ENCODE measurements at places on chromosomes 12 and 14.
A peak's percentile ranks its signal among the peaks of the same experiment; 100 is the strongest.

DNA sequence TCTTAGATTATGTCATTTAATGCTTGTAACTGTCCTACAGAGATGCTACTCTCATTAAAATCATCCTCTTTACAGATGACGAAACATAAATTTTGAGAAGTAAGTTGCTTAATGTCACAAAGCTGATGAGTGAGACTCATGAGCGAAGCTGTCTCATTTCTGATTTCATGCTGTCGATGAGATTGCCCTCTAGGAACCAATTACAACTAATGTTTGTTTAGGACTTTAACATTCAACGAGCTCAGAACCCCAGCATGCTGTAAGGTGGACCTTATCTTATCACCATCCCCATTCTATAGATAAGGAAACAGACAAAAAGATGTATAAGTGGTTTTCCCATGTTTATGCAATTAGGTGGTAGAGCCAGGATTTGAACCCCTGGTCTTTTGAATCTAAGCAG, 23.1 kb downstream of the BHLHE41 start:
- DNase-seq = no peak

GRCh38 chr12:107317751-107318555, 224.6 kb upstream of the CRY1 start:
- no peak for DNase-seq

GRCh38 chr12:2654741-2655140, 140.0 kb upstream of the FKBP4 start:
- no peak for DNase-seq

GRCh38 chr14:59827401-59827800, 43.2 kb downstream of the RTN1 start:
- no peak for DNase-seq

- DNase-seq = no peak
Observed at GRCh38 chr12:46808955-46809697, 16.7 kb downstream of the SLC38A4 start.

- no peak for DNase-seq
Observed at GRCh38 chr12:102643879-102644575, 163.7 kb upstream of the IGF1 start.

- DNase-seq = no peak
Observed at GRCh38 chr12:103431387-103431786, 64.4 kb downstream of the C12orf42 start.

- DNase-seq = no peak
Observed at GRCh38 chr14:29637411-29637810, 290.2 kb downstream of the PRKD1 start.

GRCh38 chr12:91893476-91893875, 252.2 kb downstream of the BTG1 start:
- DNase-seq = no peak

DNA sequence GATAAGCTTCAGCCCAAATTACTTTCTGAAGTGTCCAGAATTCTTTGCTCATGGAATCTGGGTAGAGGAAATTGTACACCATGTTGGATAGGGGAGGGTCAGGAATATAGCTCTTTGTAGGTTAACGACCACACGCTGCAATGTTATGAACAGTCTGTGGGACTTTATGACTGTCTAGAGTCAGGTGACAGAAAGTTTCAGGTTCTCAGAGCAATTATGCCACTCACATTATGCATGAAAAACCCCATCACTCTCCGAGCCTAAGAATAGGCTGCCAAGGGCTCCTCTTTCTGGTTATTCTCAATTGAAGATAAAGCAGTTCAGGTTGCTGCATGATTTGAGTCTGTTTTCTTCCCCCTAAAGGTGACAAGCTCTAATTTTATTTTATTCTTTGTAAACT, 430.9 kb downstream of the ATP23 start:
- no peak for DNase-seq

DNA sequence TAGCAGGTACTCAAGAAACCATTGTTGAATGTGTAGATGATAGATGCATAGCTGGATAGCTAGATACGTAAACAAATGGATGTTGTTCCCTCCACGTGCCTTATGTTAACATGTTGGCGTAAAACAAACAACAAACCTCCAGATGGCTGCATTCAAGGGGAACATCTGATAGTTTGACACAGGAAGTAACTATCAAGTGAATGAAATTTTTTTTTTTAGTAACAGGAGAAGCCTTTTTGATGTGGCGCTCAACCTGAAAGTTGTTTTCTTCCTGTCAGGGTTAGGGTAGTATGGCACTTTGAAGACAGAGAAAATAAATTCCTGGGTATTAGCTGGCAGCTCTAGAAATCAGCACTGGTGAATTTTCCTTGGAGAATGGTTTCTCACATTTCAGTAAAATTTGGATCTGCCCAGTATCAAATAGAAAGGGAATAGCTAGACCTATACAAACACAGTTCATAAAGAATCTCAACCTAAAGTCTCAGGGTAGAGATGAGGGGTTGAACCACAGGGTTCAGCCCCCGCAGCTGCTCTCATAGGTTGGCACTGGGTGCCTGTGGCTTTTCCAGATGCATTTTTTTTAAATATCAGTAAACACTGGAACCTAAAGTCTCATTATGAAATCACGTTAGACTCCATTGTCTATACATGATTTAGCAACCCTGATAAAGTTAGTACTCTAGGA, 18.8 kb upstream of the RAP1B start:
- DNase-seq = no peak

- no peak for DNase-seq
Observed at GRCh38 chr12:6345319-6346091, 3.6 kb upstream of the TNFRSF1A start.

GRCh38 chr12:108430245-108430644, 84.8 kb upstream of the FICD start:
- no peak for DNase-seq

- no peak for DNase-seq
Observed at GRCh38 chr14:94394581-94395207, 6.3 kb upstream of the SERPINA1 start.

DNA sequence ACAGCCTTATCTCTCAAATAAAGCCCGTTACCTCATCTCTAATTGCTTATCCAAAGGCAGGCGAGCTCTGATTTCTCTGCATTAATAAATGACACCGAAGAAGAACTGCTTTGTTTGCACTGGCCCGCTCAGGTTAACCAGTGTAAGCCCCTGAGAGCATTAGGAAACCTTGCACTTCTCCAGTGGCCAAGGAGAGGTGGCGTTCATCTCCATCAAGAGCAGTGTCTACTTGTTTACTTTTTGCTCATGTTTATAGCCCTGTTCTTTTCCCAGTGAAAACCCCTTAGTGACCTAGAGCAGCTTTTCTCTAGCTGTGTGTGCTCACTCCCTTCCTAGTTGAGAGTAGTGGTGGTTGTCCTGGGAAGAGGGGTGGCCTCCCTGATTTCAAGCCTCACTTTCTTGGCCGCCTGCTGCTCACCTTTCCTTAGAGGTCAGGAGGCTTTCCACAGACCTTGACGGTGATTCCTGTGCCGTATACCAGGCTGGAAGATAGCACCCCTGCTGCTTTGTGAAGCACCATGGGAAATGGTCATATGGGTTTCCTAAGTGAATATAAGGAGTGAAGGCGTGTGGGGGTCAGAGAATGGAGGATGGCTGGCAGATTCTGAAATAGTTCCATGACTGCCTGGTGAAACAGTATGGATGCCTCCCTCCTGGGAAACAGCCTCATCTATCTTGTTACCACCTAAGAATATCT, 16.6 kb downstream of the FBXW8 start:
- no peak for DNase-seq

- peak; percentile 81 for DNase-seq
Observed at GRCh38 chr14:99270458-99271220, 1.4 kb downstream of the BCL11B start.

- no peak for DNase-seq
Observed at GRCh38 chr12:121531356-121531750, 49.5 kb downstream of the KDM2B start.

- DNase-seq = peak; percentile 28
Observed at GRCh38 chr14:90641615-90642243, 174.5 kb downstream of the TTC7B start.

- DNase-seq = no peak
Observed at GRCh38 chr12:45532113-45532512, 197.4 kb upstream of the ARID2 start.

DNA sequence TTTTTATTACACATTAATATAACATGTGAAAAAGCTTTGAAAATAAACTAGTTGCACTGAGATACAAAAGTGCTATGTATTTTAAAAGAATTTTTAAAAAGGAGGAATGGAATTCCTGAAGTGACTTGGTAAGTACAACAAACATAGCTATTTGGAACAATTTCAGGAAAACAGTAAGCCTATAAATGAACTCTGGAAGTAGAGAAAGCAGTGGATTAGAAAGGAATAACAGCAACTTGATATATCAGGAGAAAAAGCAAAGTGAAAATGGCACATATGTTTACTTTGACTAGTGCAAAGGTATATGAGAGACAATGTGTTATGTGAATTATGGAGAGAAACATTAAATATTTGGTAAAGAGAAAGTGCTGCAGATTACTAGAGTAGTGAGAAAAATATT, 811.7 kb downstream of the C12orf50 start:
- DNase-seq = no peak

DNA sequence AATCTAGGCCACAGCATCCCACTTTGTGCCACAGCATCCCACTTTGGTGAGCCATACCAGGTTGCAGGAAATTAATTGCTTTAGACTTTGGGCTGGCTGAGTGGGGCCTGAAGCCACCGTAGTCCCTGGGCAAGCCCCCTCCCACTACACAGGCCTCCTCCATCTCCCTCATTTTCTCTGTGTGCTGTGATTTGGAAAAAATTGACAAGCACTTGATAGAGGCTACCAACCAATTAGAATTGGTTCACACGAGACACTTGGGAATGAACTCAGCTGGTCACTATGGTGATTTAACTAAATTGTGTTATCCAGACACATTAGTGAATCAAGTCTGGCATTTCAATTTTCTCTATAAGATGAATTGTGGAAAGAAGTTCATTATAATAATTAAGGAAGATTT, 481.1 kb downstream of the DIO2 start:
- no peak for DNase-seq

DNA sequence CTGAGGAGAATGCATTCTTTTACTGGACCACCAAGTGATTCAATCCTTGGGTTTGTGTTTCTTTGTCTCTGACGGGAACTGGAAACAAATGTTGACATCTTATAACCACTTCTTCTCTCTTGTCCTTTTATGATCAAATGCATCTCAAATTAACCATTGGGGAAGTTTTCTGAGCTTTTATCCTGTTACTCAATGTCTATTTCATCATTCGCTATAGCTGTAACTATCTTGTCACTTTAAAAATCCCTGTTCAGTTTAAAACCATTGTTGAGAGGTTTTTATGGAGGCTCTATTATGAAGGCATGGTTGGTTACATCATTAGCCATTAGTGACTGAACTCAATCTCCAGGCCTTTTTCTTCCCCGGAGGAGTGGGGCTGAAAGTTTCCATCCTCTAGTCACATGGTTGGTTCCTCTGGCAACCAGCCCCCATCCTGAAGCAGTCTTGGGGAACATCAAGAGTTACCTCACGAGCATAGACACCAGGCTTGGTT, 2.7 kb upstream of the CLEC6A start:
- DNase-seq = no peak

DNA sequence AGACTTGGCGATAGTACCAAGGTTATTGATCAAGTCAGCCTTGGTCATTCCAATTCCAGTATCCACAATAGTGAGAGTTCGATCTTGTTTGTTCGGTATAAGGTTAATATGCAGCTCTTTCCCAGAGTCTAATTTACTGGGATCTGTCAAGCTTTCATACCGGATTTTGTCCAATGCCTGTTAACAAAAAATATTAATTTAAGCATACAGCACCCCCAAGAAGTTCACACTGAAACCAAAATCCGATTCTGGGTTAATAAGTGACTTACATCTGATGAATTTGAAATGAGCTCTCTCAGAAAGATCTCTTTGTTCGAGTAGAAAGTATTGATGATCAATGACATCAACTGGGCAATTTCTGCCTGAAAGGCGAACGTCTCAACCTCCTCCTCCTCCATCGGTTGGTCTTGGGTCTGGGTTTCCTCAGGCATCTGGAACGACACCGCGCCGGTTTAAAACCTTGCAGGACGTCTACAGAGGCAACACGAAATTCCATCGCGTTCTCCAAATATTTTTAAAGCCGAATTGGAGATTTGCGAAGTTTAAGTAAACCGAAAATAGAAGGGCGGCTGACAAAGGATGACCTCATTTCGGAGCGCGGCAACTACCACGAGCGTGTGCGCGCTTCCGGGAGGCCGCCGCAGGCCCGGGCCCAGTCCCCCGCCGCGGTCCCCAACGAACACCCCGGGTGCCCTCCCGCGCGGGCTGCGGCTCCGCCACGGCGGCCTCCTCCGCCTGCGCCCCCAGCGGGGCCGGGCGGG, 716 bp downstream of the HSP90AA1 start:
- DNase-seq = peak; percentile 73

GRCh38 chr12:41992692-41993215, 151.9 kb downstream of the GXYLT1 start:
- no peak for DNase-seq

DNA sequence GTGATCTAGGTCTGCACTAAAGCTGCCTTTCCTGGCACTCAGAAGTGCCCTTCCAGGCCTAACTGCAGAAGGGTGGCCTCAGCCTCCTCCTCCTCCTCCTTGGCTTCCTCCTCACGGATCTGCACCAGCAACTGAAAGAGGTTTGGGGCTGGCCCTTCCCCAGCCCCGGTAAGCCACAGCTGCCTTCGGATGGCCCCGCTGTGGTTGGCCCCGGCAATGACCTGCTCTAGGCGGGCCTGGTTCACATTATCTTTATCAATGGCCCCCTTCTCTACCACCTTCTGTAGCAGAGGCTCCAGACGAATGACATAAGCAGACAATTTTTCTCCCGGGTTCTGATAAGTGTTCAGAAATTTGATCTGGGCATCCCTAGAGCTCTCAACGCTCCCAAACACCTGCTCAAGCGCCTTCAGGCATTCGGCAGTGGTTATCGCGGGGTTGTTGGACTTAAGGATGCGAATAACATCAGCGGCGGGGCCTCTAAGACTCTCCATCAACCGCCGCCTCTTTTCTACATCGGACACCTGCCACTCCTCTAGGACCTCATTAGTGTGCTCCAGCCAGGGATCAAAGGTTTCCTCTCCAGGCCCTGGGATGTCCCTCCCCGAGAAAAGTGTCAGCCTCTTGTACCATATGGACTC, 1.5 kb downstream of the PNMA1 start:
- peak; percentile 78 for DNase-seq

GRCh38 chr14:90198541-90199060, 57.8 kb upstream of the PSMC1 start:
- DNase-seq = no peak

GRCh38 chr14:58805605-58806409, 168.0 kb downstream of the DACT1 start:
- no peak for DNase-seq

DNA sequence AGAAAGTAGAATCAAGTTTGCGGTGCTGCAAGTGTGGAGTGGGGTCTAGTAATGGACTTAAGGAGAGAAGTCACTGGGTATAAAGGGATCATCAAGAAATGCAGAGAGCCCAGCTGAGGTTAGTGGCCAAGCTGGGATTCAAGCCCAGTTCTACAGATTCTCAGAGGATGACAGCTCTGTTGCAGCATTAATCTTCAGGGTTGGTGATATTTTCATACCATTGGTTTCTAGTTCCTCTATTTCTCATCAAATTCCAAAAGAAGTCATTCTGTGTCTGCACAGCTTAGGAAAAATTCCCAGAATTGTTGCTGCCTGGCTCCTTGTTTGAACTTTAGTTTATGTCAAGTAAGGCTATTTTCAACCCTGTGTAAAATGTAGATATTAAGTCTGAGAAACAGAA, 169.5 kb upstream of the NTF3 start:
- no peak for DNase-seq
